ENCODE measurements at places on chromosomes 12 and 14. TPM values are rescaled to one million over a fixed set of nuclear protein-coding genes. Genes with fewer than 3 reads are reported as not detected.

DNA sequence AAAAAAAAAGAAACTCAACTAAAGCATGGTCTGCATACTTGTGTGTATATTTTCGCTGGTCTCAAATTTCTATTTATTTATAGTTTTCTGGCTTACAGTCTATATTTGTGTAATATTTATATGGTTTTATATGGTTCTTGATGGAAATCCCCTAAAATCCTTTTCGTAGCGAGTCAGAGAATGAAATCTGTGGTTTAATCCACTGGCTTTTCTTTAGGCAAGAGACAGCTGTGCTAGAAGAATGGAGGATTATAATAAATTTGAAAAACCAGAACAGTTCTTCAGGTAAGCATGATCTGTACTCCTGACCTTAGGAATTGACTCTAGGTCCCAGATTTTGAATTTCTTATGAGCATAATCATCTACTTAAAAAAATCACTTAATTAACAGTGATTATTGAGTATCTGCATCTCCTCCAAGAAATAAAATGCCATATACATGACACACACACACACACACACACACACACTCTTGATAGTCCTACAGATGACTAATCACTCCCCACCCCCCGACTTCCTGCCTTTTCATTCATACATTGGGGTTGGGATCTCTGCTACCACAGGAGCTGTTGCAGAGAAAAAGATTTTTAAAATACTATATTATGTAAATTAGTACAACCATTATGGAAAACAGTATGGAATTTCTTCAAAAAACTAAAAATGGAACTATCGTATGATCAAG lies 113.4 kb downstream of the CRADD start:
- H3K36me3 ChIP-seq = no peaks in the 10 kb centered on the region
- DNase-seq = peak; percentile 90
- H3K27me3 ChIP-seq = no peaks in the 10 kb centered on the region

The PRORP gene
- 12.1 TPM for total RNA-seq

GRCh38 chr12:114888448-114888847 lies 204.5 kb upstream of the TBX3 start:
- no peak overlapping the region for H3K27ac ChIP-seq
- no peak overlapping the region for H3K4me3 ChIP-seq
- peak; percentile 41 for DNase-seq
- H3K4me1 ChIP-seq = no peaks in the 10 kb centered on the region
- H3K27me3 ChIP-seq = no peaks in the 10 kb centered on the region

DNA sequence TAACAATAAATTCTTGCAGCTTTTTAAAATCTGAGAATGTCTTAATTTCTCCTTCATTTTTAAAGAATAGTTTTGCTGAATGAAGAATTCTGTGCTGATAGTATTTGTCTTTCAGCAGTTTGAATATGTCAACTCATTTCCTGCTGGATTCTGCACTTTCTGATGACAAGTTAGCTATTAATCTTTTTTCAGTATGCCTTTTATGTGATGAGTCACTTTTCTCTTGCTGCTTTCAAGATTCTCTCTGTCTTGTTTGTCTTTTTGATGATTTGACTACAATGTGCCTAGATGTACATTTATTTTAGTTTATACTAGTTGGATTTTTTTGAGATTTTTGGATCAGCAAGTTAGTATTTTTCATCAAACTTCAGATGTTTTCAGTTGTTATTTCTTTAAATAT lies 87.9 kb upstream of the AVPR1A start:
- H3K4me3 ChIP-seq = no peak overlapping the region
- no peaks in the 10 kb centered on the region for H3K27me3 ChIP-seq
- H3K27ac ChIP-seq = no peak overlapping the region

The FOXG1 gene
- total RNA-seq = not detected

DNA sequence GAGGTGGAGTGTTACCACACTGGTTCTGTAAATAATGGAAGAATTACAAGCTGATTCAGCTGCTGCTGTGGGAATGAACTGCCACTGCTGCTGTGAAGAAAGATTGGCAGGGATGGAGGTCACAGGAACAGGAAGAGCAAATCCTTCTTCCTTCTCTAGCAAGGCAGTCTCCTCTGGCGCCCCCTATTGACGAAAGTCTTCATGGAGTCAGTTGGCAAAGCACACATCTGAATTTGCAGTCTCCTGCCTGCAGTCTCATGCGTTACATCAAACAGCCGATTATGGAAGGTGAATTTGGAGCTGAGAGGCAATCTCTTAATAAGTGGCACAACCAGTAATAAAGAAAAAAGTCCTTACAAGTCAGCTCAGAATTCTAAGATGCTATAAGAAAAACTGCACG lies 106.0 kb upstream of the TMTC1 start:
- no peaks in the 10 kb centered on the region for H3K36me3 ChIP-seq
- peak; percentile 72 for DNase-seq
- H3K27ac ChIP-seq = no peak overlapping the region

DNA sequence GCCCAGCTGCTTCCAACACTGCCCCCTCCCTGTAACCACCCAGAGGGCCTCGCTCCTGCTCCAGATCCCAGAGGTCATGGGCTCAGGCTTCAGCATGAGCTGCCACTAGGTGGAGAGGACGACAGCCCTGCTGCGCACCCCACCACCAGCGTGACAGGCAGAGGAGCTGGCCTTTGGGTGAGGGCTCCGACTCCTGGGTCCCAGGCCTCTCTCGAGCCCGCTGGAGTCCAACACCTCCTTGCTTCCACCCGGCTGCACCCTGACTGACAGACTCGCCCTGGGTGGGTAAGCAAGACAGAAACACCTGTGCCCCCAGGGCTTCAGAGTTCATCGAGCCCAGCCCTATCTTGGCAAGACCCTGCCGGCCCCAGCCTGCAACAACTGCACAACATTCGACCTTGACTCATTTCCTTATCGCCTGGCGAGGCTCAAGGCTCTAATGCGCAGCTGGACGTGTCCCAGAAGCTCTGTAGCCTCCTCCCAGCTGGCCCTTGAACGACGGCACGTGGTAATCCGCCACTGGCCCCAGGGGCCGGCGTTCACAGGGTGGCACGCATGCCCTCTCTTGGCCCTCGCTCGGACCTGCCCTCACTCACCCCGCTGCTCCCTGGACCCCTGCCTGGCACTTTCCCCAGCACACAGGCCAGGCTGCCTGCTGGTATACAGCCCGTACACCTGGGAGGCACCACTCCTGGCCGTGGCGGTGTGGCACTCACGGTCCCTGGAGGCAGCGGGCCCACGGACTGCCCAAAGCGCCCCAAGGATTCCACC lies 28.0 kb downstream of the VPS37B start:
- H3K4me3 ChIP-seq = no peak overlapping the region
- DNase-seq = no peak

GRCh38 chr14:28879573-28879996 lies 113.0 kb downstream of the FOXG1 start:
- DNase-seq = no peak
- no peaks in the 10 kb centered on the region for H3K27me3 ChIP-seq
- no peaks in the 10 kb centered on the region for H3K36me3 ChIP-seq
- H3K4me1 ChIP-seq = no peaks in the 10 kb centered on the region

- H3K4me3 ChIP-seq = peak overlapping the region; percentile 51
- DNase-seq = no peak
- H3K27ac ChIP-seq = peak overlapping the region; percentile 71
- H3K27me3 ChIP-seq = no peaks in the 10 kb centered on the region
- H3K36me3 ChIP-seq = peaks cover 4% of the 10 kb centered on the region
Observed at GRCh38 chr12:53493610-53494391, 5.5 kb downstream of the MAP3K12 start.

GRCh38 chr14:63394841-63395240 lies 76.1 kb upstream of the GPHB5 start:
- no peaks in the 10 kb centered on the region for H3K36me3 ChIP-seq
- H3K4me1 ChIP-seq = no peaks in the 10 kb centered on the region
- H3K27ac ChIP-seq = no peak overlapping the region
- H3K4me3 ChIP-seq = no peak overlapping the region
- H3K27me3 ChIP-seq = no peaks in the 10 kb centered on the region
- peak; percentile 29 for DNase-seq

GRCh38 chr12:50017641-50018040 lies 7.7 kb downstream of the RACGAP1 start:
- H3K4me3 ChIP-seq = no peak overlapping the region
- no peak for DNase-seq
- peak overlapping the region; percentile 76 for H3K27ac ChIP-seq
- no peaks in the 10 kb centered on the region for H3K36me3 ChIP-seq
- H3K27me3 ChIP-seq = no peaks in the 10 kb centered on the region

GRCh38 chr12:132710043-132710404 lies 618 bp upstream of the PGAM5 start:
- H3K4me3 ChIP-seq = peak overlapping the region; percentile 51
- peak overlapping the region; percentile 8 for H3K27ac ChIP-seq
- DNase-seq = no peak
- H3K36me3 ChIP-seq = peaks cover 1% of the 10 kb centered on the region
- H3K4me1 ChIP-seq = no peaks in the 10 kb centered on the region
- H3K27me3 ChIP-seq = no peaks in the 10 kb centered on the region

- H3K27ac ChIP-seq = no peak overlapping the region
- no peaks in the 10 kb centered on the region for H3K36me3 ChIP-seq
- no peaks in the 10 kb centered on the region for H3K27me3 ChIP-seq
- DNase-seq = no peak
- H3K4me1 ChIP-seq = peaks cover 5% of the 10 kb centered on the region
Observed at GRCh38 chr14:51593397-51593796, 58.3 kb upstream of the FRMD6 start.

GRCh38 chr14:51094282-51094821 lies 553 bp downstream of the TRIM9 start:
- peak overlapping the region; percentile 44 for H3K4me3 ChIP-seq
- H3K36me3 ChIP-seq = no peaks in the 10 kb centered on the region
- peaks cover 3% of the 10 kb centered on the region for H3K4me1 ChIP-seq

DNA sequence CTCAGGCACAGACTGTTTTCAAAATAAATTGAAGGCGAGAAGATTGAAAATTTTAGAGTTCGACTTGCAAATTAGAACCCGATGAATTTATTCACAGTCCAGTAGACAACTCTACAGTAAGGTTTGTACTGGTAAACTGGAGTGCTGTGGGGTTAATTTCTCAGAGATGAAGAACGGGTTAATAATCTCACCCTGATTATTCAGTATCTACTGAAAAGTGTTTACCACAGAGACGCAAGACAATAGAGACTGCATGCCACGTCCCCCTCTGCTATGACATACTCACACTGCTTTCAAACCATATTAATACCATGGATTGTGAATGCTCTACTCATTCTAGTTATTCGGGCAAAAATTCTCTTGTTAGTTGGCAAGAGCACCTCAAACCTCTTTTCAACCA lies 36.1 kb downstream of the CFL2 start:
- H3K4me3 ChIP-seq = no peak overlapping the region
- DNase-seq = peak; percentile 77
- H3K27ac ChIP-seq = no peak overlapping the region
- no peaks in the 10 kb centered on the region for H3K36me3 ChIP-seq
- H3K4me1 ChIP-seq = no peaks in the 10 kb centered on the region

DNA sequence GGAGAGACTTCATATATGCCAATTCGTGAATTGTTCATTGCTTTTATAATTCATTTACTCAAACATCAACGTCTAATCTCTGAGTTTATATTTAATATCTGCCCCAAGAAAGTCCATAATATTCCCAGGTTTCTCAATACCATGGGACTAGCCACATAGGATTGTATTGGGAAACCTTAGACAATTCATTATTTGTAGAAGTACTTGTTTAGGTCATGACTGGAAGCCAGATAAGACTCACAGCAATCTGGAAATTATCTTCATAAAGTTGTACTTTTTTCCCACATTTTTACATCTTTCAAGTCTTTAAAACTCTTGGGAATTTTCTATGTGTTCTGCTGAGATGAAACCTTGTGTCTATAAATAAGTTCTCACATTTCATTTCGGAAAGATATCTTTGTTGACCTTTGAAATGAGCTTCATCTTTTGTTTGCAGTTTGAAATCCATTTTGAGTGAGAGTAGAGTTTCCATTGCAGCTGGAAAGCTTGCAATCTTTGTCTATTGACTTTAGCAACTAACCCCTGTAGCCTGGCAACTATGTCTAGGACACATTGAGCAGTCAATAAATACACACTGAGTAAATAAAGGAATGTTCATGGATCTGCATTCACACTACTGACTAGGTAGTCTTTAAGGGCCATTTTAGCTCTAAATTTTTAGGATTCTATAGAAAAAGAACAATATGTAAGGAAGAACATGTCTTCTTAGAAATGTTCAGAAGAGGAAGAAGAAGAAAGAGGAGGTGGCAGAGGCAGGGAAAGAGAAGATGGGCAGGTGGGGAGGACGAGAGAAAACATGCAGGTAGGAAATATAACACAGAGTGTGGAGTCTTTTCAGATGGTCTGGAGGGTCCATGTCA lies 154.4 kb downstream of the LRIG3 start:
- no peak for DNase-seq
- H3K27ac ChIP-seq = no peak overlapping the region
- no peaks in the 10 kb centered on the region for H3K36me3 ChIP-seq
- peaks cover 4% of the 10 kb centered on the region for H3K4me1 ChIP-seq

GRCh38 chr14:61754627-61755381 lies 7.4 kb upstream of the SNAPC1 start:
- H3K4me3 ChIP-seq = no peak overlapping the region
- no peaks in the 10 kb centered on the region for H3K27me3 ChIP-seq
- H3K4me1 ChIP-seq = peaks cover 8% of the 10 kb centered on the region
- peak; percentile 52 for DNase-seq
- H3K27ac ChIP-seq = peak overlapping the region; percentile 33

DNA sequence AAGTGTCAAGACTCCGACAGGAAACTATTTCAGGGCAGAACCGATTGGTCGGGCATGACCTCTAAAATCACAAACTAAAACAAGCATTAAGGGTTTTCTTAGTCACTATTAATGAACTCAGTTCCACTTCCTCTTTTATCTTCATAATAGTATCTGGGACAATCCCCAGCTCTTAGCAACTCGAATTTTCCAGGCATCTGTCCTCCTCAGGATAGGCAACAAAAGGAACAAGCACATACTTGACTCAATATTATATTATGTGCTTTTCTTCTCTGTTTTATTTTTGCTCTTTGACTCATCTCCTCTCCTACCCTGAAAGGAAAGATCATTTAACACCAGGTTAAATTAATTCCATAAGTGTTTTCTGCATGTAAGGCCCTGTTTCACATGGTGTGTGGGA lies 638.3 kb upstream of the TBX3 start:
- DNase-seq = peak; percentile 59
- H3K27me3 ChIP-seq = no peaks in the 10 kb centered on the region
- H3K27ac ChIP-seq = peak overlapping the region; percentile 45
- no peaks in the 10 kb centered on the region for H3K36me3 ChIP-seq
- H3K4me3 ChIP-seq = no peak overlapping the region
- H3K4me1 ChIP-seq = peaks cover 4% of the 10 kb centered on the region

- H3K27ac ChIP-seq = no peak overlapping the region
- no peaks in the 10 kb centered on the region for H3K27me3 ChIP-seq
- H3K4me3 ChIP-seq = no peak overlapping the region
- no peak for DNase-seq
Observed at GRCh38 chr12:1935700-1936378, 17.4 kb upstream of the CACNA2D4 start.

GRCh38 chr12:81174664-81175063 lies 96.8 kb downstream of the ACSS3 start:
- no peaks in the 10 kb centered on the region for H3K27me3 ChIP-seq
- H3K27ac ChIP-seq = no peak overlapping the region
- H3K4me3 ChIP-seq = no peak overlapping the region
- H3K4me1 ChIP-seq = no peaks in the 10 kb centered on the region

The NPFF gene
- total RNA-seq = not detected
